Hematopoietic multipotent progenitor cell treated with erythropoietin and hydrocortisone succinate and interleukin-3 and kit ligand, for 6 days (in vitro differentiated cells): ENCODE measurements at places on chromosomes 13 and 19.

GRCh38 chr19:4059891-4060620 lies 6.6 kb downstream of the ZBTB7A start:
- DNase-seq = no peak

DNA sequence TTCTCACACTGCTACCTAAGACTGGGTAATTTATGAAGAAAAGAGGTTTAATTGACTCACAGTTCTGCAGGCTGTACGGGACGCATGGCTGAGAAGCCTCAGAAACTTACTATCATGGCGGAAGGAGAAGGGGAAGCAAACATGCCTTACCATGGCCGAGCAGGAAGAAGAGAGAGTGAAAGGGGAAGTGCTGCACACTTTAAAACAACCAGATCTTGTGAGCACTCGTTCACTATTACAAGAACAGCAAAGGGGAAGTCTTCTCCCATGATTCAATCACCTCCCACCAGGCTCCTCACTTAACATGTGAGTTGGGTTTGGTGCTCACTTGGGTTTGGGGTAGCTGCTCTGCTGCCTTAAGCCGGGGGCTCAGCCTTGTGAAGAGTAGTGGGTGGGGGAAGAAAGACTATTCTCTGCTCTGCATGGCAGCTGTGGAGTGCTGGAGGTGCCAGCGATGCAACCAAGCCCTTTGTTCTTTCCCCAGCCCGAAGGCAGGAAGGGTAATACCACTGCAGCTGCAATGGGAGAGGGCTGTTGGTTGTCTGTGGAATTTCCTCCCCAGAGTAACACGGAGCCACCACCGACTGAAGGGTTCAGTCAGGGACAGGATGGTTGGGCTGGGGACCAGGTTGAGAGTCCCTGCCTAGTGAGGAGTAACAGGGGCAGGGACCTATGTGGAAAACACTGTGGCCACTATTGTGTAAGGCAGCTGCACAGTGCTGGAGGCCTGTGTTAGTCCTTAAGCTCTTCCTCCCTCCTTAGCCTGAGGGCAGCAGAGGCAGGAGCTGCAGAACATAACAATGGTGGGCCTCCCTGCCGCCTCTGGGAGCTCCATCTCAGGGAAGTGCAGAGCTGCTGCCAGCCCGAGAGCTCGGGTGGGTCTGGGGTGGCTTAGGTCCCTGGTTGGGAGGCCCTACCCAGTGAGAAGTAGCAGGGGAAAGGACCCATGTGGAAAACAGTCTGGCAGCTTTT lies 1262.5 kb downstream of the EFNB2 start:
- peak; percentile 47 for DNase-seq

GRCh38 chr19:19305066-19305465 lies 15.2 kb downstream of the SUGP1 start:
- no peak for DNase-seq

DNA sequence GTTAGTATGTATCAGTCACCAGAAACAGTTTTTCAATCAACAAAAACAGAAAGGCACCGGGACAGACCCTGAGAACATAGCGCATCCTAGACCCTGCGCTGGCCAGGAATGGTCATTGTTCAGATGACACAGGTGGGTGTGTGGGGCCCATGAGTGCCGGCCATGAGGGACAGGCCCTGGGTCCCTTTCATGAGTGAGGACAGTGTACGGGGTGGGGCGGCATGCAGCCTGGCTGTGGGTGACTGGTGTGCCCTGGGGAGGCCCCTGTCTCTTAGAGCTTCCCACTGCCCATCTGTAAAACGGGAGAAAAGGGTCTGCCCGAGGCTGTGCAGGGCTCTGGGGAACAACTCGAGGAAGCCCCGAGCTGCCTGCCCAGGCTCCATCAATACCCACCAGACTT lies 25.8 kb downstream of the PBX4 start:
- DNase-seq = no peak

- peak; percentile 38 for DNase-seq
Observed at GRCh38 chr19:6424195-6424938, at the start of gene KHSRP. Gene KHSRP (minus strand): TSS chr19:6424811. CDS start chr19:6424701, 110 bp downstream.

GRCh38 chr19:51559240-51559639 lies 11.8 kb upstream of the ZNF175 start:
- no peak for DNase-seq

GRCh38 chr19:7590256-7590655 lies 5.4 kb upstream of the CAMSAP3 start:
- no peak for DNase-seq

DNA sequence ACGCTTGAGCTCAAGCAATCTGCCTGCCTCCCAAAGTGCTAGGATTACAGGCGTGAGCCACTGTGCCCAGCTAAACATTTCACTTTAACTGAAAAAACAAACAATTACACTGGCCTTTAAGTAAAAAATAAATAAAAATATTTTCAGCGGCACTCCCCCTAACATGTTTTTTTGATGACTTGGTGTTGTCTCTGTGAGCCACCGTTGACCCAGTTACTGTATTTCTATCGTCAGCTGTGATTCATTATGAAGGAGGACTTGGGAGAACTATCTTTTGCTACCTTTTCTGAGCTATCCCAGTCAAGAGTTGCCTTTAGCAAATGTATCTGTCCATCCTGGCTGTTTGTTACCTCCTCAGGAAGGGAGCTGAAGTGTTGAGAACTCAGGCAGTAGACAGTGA lies 18.5 kb upstream of the C19orf33 start:
- no peak for DNase-seq

GRCh38 chr19:14954071-14954655 lies 12.9 kb downstream of the OR7C2 start:
- DNase-seq = peak; percentile 27

- no peak for DNase-seq
Observed at GRCh38 chr19:14525729-14526128, 3.7 kb upstream of the TECR start.

GRCh38 chr19:8935460-8935859 lies 74.7 kb downstream of the MUC16 start:
- DNase-seq = no peak

- no peak for DNase-seq
Observed at GRCh38 chr13:111575276-111575675, 254.8 kb downstream of the TEX29 start.

GRCh38 chr13:20901668-20902437 lies 693 bp downstream of the XPO4 start:
- DNase-seq = peak; percentile 80

DNA sequence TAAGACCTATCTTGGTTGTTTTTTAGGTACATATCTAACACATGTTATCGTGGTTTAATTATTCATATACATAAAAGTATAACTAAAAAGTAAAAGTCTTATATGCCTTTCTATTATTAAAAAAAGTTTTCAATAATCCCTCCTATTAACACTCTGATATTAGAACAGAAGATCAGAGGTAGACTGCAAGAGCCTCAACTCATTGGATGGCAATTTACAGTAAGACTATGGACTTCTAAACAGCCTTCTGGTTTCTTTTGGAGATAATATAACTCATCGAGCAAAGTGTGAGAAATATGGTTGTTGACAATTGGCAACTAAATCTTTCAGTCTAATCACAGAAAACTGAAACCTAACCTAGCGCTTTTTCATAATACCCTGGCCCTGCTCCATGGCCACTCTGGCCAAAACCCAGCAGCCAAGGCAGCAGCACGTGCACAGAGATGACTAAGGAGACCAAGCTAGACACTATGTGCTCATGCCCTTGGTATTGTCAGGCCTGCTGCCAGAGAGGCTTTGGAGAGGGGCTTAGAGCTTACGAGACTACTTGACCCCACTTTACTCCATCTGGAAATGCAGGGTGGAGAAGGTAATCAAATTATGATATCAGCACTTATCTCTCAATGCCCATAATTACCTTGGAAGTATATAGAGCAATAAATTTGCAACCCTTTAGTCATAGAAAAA lies 40.6 kb upstream of the EEF1AKMT1 start:
- no peak for DNase-seq

- no peak for DNase-seq
Observed at GRCh38 chr19:7597689-7598088, 2.0 kb downstream of the CAMSAP3 start.

DNA sequence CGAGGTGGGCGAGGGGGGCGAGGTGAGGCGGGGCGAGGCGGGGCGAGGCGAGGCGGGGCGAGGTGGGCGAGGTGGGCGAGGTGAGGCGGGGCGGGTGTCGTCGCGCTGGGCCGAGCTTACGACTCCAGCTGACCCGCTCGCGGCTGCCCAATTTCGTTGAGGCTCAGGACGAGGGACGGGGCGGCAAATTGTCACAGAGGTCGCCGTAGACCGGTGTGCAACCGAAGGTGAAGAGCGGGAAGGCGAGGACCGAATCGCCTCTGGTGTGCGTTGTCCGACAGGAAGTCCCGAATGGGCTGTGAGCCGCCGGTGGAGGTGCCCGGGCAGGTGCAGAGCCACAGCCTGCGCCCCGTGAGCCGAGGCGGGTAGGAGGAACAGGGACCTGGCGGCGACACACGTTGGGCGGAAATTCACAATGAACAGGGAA lies at the start of gene LACC1:
Gene LACC1 (plus strand): TSS at position 150 of the 427 bp plus-strand sequence. CDS start 1,082 bp downstream, outside the sequence.
- peak; percentile 47 for DNase-seq

DNA sequence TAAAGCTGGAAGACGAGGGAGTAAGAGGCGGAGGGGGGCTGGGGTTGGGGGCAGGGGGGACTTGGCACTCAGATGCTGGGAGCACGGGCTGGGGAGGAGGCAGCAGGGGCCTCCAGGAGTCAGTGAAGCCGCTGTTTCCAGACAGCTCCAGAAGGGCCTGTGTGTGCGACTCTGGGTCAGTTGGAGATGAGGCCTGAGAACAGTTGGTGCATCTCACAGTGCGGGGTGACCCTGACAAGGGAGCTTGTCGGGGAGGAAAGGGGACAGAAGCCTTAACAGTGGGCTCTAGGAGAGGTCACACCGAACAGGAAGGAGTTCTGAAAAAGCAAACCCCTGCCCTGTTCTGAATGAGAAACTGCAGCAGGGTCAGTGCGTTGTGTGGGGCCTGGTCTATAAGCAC lies 11.2 kb downstream of the NAXD start:
- no peak for DNase-seq

GRCh38 chr13:114065141-114065925 lies 67.1 kb downstream of the RASA3 start:
- peak; percentile 90 for DNase-seq

GRCh38 chr19:38055010-38055409 lies 148.0 kb downstream of the SIPA1L3 start:
- peak; percentile 6 for DNase-seq

DNA sequence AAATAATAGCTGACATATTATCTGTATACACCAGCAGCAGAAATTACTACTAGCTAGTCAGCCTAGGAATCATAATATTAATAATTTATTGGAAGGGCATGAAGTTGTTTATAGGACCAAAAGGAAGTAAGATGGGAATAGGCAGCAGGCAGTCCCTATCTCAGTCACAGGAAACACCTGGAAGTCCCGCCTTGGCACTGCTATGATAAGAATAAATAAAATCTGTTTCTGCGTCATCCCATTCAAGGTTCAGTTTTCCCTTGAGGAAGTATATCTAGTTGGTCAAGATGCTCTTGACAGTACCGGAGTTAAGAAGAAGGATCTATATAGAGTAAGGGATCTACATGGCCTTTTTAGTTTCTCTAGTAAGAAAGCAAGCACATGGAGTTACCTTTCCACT lies 830.8 kb downstream of the DIAPH3 start:
- no peak for DNase-seq

DNA sequence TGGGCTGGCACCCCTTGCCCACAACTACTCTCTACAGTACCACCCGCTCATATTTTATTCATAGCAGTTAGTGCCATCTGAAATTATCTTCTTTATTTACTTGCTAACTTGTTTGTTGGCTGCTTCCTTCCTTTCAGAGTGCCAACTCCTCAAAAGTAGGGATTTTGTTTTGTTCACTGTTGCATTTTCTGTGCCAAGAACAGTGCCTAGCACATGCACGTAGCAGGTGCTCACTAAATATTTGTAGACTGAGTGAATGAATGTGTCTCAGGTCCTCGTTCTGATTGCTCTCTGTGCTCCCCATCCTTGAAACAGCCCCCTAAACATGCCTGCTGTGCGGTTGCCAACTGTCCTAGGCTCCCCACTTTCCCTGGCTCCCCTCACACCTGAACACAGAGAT lies 1.5 kb downstream of the GIPC1 start:
- DNase-seq = no peak

- no peak for DNase-seq
Observed at GRCh38 chr13:20119960-20120359, 40.9 kb downstream of the GJA3 start.

GRCh38 chr19:10151521-10151920 lies 31.8 kb upstream of the EIF3G start:
- DNase-seq = no peak

GRCh38 chr19:7104747-7105447 lies 35.4 kb downstream of the ZNF557 start:
- DNase-seq = no peak

DNA sequence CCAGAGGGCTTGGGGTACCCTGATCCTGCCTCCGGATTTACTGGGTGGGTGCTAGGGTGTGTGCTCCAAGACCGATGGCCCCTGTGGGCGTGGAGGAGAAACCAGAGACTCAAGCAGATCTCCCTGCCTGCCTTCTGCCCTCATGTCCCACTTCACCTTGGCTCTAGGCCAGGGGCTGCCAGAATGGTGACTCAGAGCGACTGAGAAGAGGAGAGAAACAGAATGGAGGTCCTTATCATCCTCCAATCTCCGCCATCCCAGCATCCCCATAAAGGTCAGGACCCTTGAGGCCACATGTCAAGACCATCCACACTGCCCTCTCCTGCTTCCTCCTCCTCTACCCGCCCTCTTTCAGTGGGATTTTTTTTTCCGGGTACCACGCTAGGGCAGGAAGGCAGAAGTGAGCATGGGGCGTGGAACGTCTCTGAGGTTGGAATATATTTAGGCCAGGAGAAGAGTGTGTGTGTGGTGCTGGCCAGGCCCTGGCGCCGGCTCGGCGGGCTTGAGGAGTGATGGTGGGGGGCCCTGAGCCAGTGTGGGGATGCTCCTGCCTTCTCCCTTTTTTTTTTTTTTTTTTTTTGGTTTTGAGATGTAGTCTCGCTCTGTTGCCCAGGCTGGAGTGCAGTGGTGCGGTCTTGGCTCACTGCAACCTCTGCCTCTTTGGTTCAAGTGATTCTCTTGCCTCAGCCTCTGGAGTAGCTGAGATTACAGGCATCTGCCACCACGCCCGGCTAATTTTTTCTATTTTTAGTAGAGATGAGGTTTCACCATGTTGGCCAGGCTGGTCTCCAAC lies 22.3 kb downstream of the IER2 start:
- DNase-seq = peak; percentile 83

DNA sequence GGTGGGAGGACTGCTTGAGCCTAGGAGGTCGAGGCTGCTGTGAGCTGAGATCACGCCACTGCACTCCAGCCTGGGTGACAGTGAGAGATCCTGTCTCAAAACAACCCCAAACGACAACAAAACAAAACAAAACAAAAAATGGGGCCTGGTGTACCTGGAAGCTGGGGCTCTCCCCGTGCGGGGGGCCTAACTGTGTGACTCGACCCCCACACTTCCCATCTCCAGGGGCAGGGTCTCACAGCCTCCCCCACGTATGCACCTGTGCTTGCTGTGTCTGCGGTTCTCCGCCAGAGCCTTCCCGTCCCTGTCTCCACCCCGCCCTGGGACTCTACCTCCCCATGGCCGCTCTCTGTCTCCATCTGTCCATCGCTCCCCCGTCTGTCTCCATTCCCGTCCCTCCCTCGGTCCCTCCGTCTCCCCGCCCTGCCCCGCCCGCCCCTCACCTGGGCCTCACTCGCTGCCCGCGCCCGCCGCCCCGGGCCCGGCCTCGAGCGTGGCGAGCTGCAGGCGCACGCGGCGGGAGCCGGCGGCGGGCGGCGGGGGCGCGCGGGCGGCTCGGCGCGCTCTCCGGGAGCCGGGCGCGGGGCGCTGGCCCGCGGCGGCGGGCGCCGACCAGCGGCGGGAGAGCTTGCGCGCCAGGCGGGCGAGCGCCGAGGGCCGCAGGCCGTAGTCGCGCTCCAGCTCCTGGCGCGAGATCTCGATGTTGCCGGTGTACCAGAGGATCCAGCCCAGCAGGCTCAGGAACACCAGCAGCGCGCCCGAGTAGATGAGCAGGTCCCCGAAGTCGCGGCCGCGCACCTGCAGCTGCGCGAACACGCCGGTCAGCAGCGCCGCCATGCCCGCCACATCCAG lies 587 bp downstream of the TMEM238 start:
- DNase-seq = peak; percentile 77
